Vagina (tissue), 2 donors: ENCODE measurements at places on chromosomes 16 and 17.

DNA sequence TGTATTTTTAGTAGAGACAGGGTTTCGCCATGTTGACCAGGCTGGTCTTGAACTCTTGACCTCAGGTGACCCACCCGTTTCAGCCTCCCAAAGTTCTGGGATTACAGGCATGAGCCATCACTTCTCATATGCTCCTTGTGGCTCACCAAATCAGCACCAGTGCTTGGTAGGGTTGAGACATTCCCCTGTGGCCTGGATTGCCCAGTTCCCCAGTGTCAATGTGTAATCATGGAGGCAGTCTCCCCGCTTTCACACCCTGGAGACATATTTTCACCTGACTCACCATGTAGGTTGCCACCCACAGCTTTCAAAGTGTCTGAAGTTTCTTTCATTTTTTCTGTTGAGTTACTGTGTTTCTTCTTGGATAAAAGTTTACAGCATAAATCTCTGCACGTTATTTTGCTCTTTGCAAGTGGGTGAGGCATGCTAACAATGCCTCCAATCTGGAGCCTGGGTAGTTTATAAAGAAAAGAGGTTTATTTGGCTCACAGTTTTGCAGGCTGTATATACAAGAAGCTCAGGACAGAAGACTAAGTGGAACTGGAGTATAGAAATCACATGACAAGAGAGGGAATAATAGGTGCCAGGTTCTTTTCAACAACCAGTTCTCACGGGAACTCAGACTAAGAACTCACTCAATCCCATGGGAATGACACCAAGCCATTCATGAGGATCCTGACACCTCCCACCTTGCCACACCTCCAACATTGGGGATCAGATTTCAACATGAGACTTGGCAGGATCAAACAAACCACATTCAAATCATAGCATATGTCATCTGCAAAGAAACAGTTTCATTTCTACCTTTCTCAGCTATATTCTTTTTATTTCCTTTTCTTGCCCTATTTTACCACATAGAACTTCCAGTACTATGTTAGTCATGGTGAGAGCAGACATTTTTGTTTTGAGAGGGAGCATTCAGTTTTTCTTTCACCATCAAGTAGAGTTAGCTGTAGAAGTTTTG is 113.2 kb downstream of the PHKB start:
- DNase-seq: no peak

DNA sequence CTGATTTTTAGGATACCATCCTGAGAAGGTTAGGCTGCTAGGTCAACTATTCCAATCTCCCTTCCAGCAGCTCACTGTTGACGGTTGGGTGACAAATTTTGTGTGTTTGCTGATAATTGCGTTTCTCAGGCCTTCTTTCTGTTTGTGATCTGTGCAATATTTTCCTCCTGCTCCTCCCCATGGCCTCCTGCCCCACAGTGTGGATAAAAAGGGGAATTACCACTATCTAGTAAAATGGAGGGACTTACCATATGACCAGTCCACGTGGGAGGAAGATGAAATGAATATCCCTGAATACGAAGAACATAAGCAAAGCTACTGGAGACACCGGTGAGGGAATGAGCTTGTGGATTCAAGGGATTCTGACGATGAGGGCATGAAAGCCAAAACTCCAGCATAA is 9.2 kb downstream of the CHD3 start:
- no peak for DNase-seq

DNA sequence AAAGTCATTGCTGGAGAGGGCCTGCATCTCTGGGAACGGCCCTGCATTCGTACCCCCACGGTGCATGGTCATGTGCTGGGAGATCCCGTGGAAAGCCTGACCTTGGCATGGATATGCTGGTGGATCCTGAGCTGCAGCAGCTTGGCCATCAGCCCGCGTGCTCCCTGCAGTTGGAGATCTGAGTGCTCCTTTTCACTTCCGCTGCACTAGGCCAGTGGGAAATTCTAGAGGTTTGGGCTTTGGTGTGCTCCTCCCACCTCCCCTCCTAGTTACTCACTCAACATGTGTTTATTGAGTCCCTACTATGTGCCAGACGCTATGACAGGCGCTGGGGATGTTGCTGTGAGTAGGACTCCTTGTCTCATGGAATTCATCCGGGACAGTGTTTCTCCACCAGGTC is 91.1 kb downstream of the RGS9 start:
- no peak for DNase-seq

- no peak for DNase-seq
Observed at GRCh38 chr16:81261049-81261648, 22.7 kb downstream of the BCO1 start.

GRCh38 chr17:32909787-32910369 is 18.1 kb upstream of the TMEM98 start:
- peak; percentile 86 for DNase-seq

- no peak for DNase-seq
Observed at GRCh38 chr16:68894714-68895113, 51.4 kb downstream of the TANGO6 start.

GRCh38 chr16:10528635-10529034 is 51.8 kb downstream of the EMP2 start:
- DNase-seq: no peak
